ENCODE measurements at places on chromosomes 1 and 21.

DNA sequence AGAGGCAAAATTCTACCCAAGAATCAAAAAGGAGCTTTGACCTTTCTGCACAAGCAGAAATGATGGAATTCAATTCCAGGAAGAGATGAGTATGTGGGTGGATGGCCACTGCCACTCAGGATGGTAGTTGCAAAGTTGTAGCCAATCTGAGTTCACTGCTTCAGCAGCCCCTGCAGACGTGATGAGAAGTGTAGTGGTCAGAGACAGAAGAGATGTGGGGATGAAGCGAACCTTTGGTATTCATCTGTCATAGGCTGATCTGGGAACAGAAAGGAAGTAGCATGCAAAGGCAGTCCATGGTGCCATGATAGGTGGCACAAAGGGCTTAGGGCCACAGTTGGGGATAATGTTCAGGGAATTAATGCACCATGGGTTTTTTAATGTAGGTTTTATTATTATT, 81.1 kb upstream of the PGBD5 start:
- H3K4me1 ChIP-seq = peaks cover 6% of the 10 kb centered on the region
- DNase-seq = no peak
- H3K4me3 ChIP-seq = no peak overlapping the region
- H3K36me3 ChIP-seq = no peaks in the 10 kb centered on the region
- no peak overlapping the region for H3K27ac ChIP-seq

- peaks cover 6% of the 10 kb centered on the region for H3K4me1 ChIP-seq
- H3K27ac ChIP-seq = no peak overlapping the region
- no peak overlapping the region for H3K4me3 ChIP-seq
- H3K36me3 ChIP-seq = peaks cover 2% of the 10 kb centered on the region
- no peak for DNase-seq
Measured at GRCh38 chr1:16262067-16262466, 25.1 kb upstream of the CPLANE2 start.

GRCh38 chr21:38956856-38957571, 151.3 kb downstream of the ETS2 start:
- H3K4me3 ChIP-seq = no peak overlapping the region
- H3K27me3 ChIP-seq = peaks cover 2% of the 10 kb centered on the region
- no peak for DNase-seq
- peaks cover 16% of the 10 kb centered on the region for H3K4me1 ChIP-seq
- H3K36me3 ChIP-seq = peaks cover 2% of the 10 kb centered on the region
- H3K27ac ChIP-seq = no peak overlapping the region

DNA sequence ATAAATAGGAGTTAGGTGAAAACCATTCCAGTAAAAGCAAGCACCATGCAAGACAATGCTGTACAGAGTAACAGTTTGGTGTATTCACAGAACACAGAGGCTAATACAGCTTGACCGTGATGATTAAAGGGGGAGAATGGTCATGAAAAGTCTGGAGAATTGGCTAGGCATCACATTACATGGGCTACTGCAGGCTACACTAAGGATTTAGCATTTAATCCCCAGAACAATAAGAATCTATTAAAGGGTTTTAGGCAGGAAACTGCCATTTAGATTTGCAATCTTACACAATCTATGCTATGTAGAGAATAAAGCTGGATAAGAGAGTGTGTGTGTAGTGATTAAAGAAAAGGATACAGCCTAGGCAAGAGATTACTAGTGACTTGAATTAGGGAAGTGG, 30.6 kb downstream of the HFM1 start:
- no peak for DNase-seq
- no peaks in the 10 kb centered on the region for H3K36me3 ChIP-seq
- H3K27me3 ChIP-seq = peaks cover 2% of the 10 kb centered on the region
- H3K27ac ChIP-seq = no peak overlapping the region
- H3K4me3 ChIP-seq = no peak overlapping the region

DNA sequence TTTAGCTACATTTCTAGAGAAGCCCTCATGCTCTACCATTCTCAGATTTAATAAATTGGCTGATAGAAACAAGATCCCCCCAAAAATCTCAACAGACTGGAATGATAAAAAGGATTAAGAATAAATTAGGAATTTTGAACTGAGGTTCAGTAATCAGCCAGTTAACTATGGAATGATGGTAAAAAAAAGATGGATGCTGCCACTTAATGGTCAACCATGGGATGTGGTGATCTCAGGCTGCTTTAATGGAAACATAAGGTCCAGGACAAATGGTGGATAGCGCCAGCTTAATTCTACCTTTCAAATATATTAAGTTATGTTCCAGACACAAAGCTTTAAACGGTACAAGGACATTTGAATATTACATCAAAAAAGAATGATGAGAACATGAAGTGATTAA, 49.9 kb downstream of the CCN1 start:
- H3K4me1 ChIP-seq = no peaks in the 10 kb centered on the region
- DNase-seq = no peak
- no peak overlapping the region for H3K4me3 ChIP-seq
- no peak overlapping the region for H3K27ac ChIP-seq
- H3K27me3 ChIP-seq = no peaks in the 10 kb centered on the region
- H3K36me3 ChIP-seq = peaks cover 32% of the 10 kb centered on the region

DNA sequence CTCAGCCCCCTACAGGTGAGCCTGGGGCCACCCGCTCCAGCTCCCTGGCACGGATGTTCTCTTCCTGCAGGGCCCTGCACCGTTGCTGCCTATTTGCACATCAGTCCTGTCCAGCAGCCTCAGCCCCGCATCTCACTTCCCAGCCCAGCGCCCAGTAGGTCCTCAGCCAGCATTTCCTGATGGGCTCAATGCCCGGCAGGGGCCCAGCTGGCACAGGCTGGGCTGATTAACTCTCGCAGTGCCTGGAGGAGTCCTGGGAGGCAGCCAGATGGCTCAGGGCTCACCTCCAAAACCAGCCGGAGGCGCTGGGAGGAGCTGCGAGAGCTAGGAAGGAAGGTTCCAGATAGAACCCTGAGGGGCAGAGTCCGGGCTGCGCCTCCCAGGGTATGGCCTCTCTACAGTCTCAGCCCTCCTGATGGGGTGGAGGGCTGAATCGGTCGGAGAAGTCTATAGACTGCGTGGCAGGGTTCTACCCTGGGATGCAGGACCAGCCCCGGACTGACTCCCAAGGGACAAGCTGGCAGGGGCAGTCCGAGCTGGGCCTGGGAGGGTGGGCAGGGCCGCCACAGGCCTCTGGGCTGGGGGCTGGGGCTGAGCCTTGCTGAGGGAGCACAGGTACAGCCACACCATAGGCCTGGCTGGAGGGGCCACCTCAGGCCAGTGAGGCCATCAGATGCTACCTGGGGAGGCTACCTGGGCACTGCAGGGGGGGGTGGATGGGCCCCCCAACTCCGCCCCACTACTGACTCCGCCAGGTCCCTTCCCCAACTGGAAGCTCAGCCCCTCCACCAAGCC, 19.2 kb upstream of the CLSTN1 start:
- H3K36me3 ChIP-seq = peaks cover 1% of the 10 kb centered on the region
- H3K27ac ChIP-seq = no peak overlapping the region
- no peaks in the 10 kb centered on the region for H3K4me1 ChIP-seq
- peaks cover 2% of the 10 kb centered on the region for H3K27me3 ChIP-seq
- no peak overlapping the region for H3K4me3 ChIP-seq

DNA sequence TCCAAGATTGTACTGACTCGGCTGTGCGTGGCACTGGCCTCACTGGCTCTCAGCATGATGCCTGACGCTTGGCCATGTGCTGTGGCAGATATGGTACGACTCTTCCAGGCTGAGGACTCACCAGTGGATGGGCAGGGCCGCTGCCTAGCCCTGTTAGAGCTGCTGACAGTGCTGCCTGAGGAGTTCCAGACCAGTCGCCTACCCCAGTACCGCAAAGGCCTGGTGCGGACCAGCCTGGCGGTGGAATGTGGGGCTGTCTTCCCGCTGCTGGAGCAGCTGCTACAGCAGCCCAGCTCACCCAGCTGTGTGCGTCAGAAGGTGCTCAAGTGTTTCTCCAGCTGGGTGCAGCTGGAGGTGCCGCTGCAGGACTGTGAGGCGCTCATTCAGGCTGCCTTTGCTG, 2.9 kb downstream of the IPO13 start:
- no peaks in the 10 kb centered on the region for H3K27me3 ChIP-seq
- DNase-seq = no peak
- H3K4me1 ChIP-seq = peaks cover 25% of the 10 kb centered on the region
- no peak overlapping the region for H3K4me3 ChIP-seq
- H3K27ac ChIP-seq = no peak overlapping the region

- H3K27ac ChIP-seq = no peak overlapping the region
- H3K4me3 ChIP-seq = no peak overlapping the region
- peaks cover 11% of the 10 kb centered on the region for H3K36me3 ChIP-seq
- H3K27me3 ChIP-seq = no peaks in the 10 kb centered on the region
- no peak for DNase-seq
- peaks cover 14% of the 10 kb centered on the region for H3K4me1 ChIP-seq
Measured at GRCh38 chr1:25715888-25716287, 84.1 kb upstream of the SELENON start.

GRCh38 chr1:172745014-172745413, 86.1 kb downstream of the FASLG start:
- peak overlapping the region; percentile 55 for H3K4me3 ChIP-seq
- peak overlapping the region; percentile 6 for H3K27ac ChIP-seq
- peaks cover 37% of the 10 kb centered on the region for H3K4me1 ChIP-seq
- DNase-seq = no peak
- peaks cover 2% of the 10 kb centered on the region for H3K36me3 ChIP-seq

- no peak overlapping the region for H3K27ac ChIP-seq
- H3K36me3 ChIP-seq = no peaks in the 10 kb centered on the region
- no peaks in the 10 kb centered on the region for H3K4me1 ChIP-seq
- H3K27me3 ChIP-seq = no peaks in the 10 kb centered on the region
Measured at GRCh38 chr1:106290805-106291501, 765.5 kb upstream of the PRMT6 start.

- no peak overlapping the region for H3K27ac ChIP-seq
- no peaks in the 10 kb centered on the region for H3K27me3 ChIP-seq
- no peak for DNase-seq
- H3K36me3 ChIP-seq = peaks cover 19% of the 10 kb centered on the region
Measured at GRCh38 chr21:44423941-44424607, 31.2 kb upstream of the LRRC3 start.

DNA sequence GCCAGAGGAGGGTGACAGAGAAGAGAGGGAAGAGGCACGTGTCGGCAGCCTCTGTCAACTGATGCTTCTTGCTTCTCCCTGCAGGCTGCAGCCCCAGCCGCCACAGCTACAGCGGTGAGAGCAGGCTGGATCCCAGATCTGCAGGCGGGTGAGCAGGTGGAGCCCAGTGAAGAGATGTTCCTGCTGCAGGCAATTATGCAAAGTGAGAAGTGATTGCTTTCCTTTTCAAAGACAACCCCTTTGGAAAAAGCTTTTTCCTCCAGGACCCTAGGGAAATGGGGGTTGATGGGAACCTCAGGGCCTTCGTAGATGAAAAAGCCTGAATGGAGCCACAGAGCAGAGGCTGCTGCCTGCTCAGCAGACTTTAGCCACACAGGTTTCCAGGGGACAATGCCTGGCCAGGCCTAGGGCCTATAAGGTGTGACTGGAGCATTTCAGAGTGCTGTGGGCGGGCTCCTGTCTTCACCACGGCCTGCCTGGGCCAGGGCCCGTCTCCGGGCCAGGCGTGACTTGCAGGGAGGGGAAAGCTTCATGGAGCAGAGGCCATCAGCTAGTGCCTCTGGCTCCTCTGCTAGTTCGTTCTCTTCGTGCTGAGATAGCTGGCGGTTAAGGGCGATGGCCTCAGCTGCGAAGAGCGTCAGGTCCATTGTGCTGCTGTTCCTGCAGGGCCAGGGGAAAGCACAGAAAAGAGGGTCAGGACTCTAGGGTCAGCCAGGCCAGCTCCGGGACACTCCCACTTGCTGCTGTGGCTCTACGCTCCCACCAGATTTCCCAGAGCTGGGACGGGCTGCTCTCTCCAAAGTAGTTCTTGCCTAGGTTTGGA, 6.9 kb upstream of the KNCN start:
- no peak for DNase-seq
- H3K4me1 ChIP-seq = peaks cover 4% of the 10 kb centered on the region
- no peak overlapping the region for H3K4me3 ChIP-seq
- no peak overlapping the region for H3K27ac ChIP-seq

GRCh38 chr1:228148196-228148861, 1.4 kb upstream of the GJC2 start:
- peaks cover 6% of the 10 kb centered on the region for H3K36me3 ChIP-seq
- H3K27me3 ChIP-seq = no peaks in the 10 kb centered on the region
- DNase-seq = peak; percentile 27
- peaks cover 11% of the 10 kb centered on the region for H3K4me1 ChIP-seq

GRCh38 chr1:14724246-14724645, 125.8 kb downstream of the KAZN start:
- no peak overlapping the region for H3K27ac ChIP-seq
- no peak overlapping the region for H3K4me3 ChIP-seq
- no peaks in the 10 kb centered on the region for H3K27me3 ChIP-seq
- no peaks in the 10 kb centered on the region for H3K4me1 ChIP-seq
- no peak for DNase-seq

- no peak overlapping the region for H3K27ac ChIP-seq
- H3K4me1 ChIP-seq = no peaks in the 10 kb centered on the region
- peaks cover 7% of the 10 kb centered on the region for H3K27me3 ChIP-seq
- H3K36me3 ChIP-seq = no peaks in the 10 kb centered on the region
Measured at GRCh38 chr1:158053276-158053675, 59.8 kb downstream of the KIRREL1 start.

DNA sequence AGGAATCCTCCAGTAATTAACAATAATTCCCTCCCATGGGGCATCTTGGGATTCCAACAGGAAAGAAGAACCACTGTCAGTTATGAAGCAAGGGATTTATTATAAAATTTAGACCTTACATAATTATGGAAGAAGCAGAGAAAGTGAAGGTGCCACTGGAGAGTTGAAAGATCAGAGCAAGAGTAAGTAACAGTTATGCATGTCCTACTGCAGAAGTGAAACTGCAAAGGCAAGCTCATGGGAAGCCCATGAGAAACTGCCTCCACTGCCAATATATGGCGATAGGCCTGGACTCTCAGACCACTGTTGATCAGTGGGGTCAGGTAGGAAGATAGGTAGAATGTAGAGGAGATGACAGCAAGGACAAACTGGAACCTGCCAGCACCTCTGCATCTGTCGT, 123.6 kb upstream of the ZNF648 start:
- no peaks in the 10 kb centered on the region for H3K4me1 ChIP-seq
- DNase-seq = no peak
- H3K36me3 ChIP-seq = no peaks in the 10 kb centered on the region

DNA sequence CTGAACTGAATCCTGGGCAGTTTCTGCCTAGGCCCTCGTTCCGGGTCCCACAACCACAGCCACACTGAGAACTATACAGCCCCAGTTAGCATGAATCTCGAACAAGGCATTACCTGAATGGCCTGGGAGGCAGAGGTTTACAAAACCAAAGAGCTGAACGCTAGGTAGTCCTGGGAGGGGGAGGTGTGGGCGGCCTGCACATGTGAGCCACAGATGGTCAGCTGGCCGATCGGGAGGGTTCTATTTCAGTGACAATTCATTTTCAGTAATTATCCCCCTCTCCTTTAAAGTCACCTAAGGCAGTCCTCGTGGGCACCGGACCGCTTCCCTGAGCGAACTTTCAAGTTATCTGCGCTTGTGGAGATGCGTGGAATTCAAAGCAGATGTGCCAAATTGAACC, 111.9 kb downstream of the GLIS1 start:
- no peak for DNase-seq
- no peak overlapping the region for H3K4me3 ChIP-seq
- H3K27me3 ChIP-seq = peaks cover 15% of the 10 kb centered on the region
- H3K4me1 ChIP-seq = no peaks in the 10 kb centered on the region
- H3K36me3 ChIP-seq = no peaks in the 10 kb centered on the region
- H3K27ac ChIP-seq = no peak overlapping the region

GRCh38 chr1:215971793-215972441, 404.8 kb downstream of the KCTD3 start:
- no peak for DNase-seq
- no peak overlapping the region for H3K4me3 ChIP-seq
- no peaks in the 10 kb centered on the region for H3K4me1 ChIP-seq
- no peaks in the 10 kb centered on the region for H3K36me3 ChIP-seq

- H3K27me3 ChIP-seq = no peaks in the 10 kb centered on the region
- H3K36me3 ChIP-seq = no peaks in the 10 kb centered on the region
- no peak for DNase-seq
- no peak overlapping the region for H3K27ac ChIP-seq
- no peak overlapping the region for H3K4me3 ChIP-seq
- H3K4me1 ChIP-seq = no peaks in the 10 kb centered on the region
Measured at GRCh38 chr1:215040190-215040589, 42.3 kb upstream of the KCNK2 start.
